ENCODE measurements at places on chromosomes 6 and 20. TPM values are rescaled to one million over a fixed set of nuclear protein-coding genes. Genes with fewer than 3 reads are reported as not detected.

DNA sequence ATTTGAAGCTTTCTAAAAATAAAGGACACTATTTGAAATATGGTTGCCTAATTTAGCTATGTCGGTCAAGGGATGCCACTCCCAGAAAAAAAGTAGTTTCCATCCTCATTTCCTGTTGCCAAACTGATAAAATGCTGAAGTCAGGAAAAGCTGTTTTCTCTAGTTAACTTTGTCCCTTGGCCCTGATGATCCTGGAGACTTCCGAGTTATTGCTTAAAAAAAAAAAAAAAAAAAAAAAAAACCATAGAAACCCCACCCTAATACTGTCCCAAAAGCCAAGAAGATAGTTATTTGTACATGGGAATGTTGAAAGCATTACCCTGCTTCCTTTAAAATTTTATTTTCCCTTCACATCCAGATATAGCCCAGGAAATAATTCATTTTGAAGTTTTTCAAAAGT is 236.7 kb downstream of the SOD2 start:
- DNase-seq: no peak
- no peaks in the 10 kb centered on the region for H3K27me3 ChIP-seq
- H3K4me3 ChIP-seq: no peak overlapping the region
- no peak overlapping the region for H3K27ac ChIP-seq
- no peaks in the 10 kb centered on the region for H3K4me1 ChIP-seq

GRCh38 chr6:22003287-22003686 is 293.5 kb downstream of the PRL start:
- H3K4me3 ChIP-seq: no peak overlapping the region
- H3K27me3 ChIP-seq: no peaks in the 10 kb centered on the region
- no peaks in the 10 kb centered on the region for H3K36me3 ChIP-seq

- no peak overlapping the region for H3K4me3 ChIP-seq
- H3K36me3 ChIP-seq: no peaks in the 10 kb centered on the region
- H3K4me1 ChIP-seq: no peaks in the 10 kb centered on the region
- no peak for DNase-seq
- H3K27me3 ChIP-seq: no peaks in the 10 kb centered on the region
These were observed 44.1 kb upstream of the TXNDC5 start for GRCh38 chr6:7954477-7955200.

DNA sequence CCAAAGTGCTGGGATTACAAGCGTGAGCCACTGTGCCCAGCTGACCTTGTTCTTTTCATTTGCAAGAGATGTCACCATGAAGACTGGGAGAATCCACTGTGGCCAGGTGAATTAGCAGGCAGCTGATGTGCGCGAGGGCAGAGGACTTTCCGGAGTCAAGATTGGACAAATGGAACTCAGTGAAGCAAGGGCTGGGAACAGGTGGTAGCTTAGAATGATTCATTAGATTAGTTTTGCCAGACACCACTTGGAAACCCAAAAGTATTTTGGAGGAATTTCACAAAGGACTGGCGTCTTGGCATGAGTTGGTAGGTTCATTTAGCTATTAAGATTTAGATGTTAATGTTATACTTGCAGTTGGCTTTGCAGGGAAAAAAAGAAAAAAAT is 4.7 kb upstream of the AKAP7 start:
- H3K36me3 ChIP-seq: no peaks in the 10 kb centered on the region
- H3K4me1 ChIP-seq: no peaks in the 10 kb centered on the region
- H3K27ac ChIP-seq: no peak overlapping the region
- no peaks in the 10 kb centered on the region for H3K27me3 ChIP-seq
- no peak for DNase-seq

- H3K27me3 ChIP-seq: no peaks in the 10 kb centered on the region
- no peak for DNase-seq
- no peak overlapping the region for H3K4me3 ChIP-seq
- H3K4me1 ChIP-seq: no peaks in the 10 kb centered on the region
- H3K36me3 ChIP-seq: no peaks in the 10 kb centered on the region
These were observed 9.7 kb upstream of the CCN6 start for GRCh38 chr6:112044196-112044595.

DNA sequence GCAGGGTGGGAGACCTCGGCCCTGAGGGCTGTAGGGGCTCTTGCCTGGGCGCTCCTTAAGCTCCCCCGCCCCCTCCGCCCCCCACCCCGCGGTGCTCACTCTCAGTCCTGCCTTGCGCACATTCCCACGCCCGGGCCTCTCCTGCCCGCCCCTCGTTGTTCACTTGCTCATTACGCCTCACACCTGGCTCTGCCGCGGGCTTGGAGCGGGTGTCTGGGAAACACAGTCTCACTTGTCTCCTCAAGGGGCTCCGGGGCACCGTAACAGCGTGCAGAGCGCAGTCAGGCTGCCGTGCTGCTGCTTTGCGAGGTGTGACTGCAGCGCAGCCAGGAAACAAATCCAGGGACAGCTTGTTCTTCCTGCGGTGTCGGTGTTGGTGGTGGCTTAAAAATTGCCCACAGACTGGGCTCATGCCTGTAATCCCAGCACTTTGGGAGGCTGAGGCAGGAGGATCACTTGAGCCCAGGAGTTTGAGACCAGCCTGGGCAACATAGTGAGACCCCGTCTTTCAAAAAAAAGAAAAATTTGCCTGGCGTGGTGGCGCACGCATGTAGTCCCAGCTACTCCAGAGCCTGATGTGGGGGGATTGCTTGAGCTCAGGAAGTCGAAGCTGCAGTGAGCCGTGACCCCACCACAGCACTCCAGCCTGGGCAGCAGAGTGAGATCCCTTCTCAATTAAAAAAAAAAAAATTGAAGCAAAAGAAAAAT is 4.6 kb downstream of the NPBWR2 start:
- no peak overlapping the region for H3K4me3 ChIP-seq
- no peaks in the 10 kb centered on the region for H3K27me3 ChIP-seq
- no peaks in the 10 kb centered on the region for H3K4me1 ChIP-seq
- no peak overlapping the region for H3K27ac ChIP-seq
- DNase-seq: peak; percentile 35

- no peak overlapping the region for H3K27ac ChIP-seq
- no peaks in the 10 kb centered on the region for H3K36me3 ChIP-seq
- no peak overlapping the region for H3K4me3 ChIP-seq
- H3K4me1 ChIP-seq: no peaks in the 10 kb centered on the region
- no peaks in the 10 kb centered on the region for H3K27me3 ChIP-seq
These were observed 41.9 kb upstream of the SDHAF4 start for GRCh38 chr6:70524721-70525286.

- no peak overlapping the region for H3K27ac ChIP-seq
- no peak overlapping the region for H3K4me3 ChIP-seq
- H3K4me1 ChIP-seq: no peaks in the 10 kb centered on the region
- H3K36me3 ChIP-seq: no peaks in the 10 kb centered on the region
- DNase-seq: no peak
- no peaks in the 10 kb centered on the region for H3K27me3 ChIP-seq
These were observed 12.1 kb upstream of the SERINC3 start for GRCh38 chr20:44533928-44534327.

GRCh38 chr6:66184091-66184490 is 477.1 kb upstream of the EYS start:
- DNase-seq: no peak
- no peak overlapping the region for H3K27ac ChIP-seq
- no peak overlapping the region for H3K4me3 ChIP-seq
- H3K36me3 ChIP-seq: no peaks in the 10 kb centered on the region

- H3K36me3 ChIP-seq: no peaks in the 10 kb centered on the region
- H3K4me1 ChIP-seq: no peaks in the 10 kb centered on the region
- H3K27me3 ChIP-seq: no peaks in the 10 kb centered on the region
- H3K27ac ChIP-seq: no peak overlapping the region
- DNase-seq: no peak
These were observed 794.3 kb downstream of the PHF3 start for GRCh38 chr6:64429926-64430325.

DNA sequence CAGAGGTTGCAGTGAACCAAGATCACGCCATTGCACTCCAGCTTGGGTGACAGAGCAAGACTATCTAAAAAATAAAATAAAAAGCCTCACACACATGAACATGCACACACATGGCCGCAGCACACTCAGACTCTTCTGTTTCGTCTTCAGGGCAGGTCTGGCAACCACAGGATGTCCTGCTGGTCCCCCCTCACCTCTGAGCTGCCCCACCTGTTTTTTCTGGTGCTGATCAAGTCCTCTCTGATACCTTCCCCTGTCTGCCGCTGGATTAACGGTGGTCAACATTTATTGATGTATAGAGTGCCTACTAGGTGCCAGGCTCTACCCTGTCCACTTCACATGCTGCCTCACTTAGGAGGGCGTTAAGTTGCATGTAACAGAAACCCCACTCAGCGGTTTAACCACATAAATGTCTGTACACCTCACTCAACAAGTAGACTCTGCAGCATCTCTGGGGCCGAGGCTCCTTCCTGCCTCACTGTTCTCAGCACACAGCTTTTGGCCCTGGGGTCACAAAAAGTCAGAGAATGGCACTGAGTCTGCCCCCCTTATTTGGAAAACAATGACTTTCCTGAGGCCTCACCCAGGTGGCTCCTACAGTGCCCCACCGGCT is 4.5 kb upstream of the AP5S1 start:
- no peaks in the 10 kb centered on the region for H3K27me3 ChIP-seq
- no peaks in the 10 kb centered on the region for H3K4me1 ChIP-seq
- no peak overlapping the region for H3K4me3 ChIP-seq

DNA sequence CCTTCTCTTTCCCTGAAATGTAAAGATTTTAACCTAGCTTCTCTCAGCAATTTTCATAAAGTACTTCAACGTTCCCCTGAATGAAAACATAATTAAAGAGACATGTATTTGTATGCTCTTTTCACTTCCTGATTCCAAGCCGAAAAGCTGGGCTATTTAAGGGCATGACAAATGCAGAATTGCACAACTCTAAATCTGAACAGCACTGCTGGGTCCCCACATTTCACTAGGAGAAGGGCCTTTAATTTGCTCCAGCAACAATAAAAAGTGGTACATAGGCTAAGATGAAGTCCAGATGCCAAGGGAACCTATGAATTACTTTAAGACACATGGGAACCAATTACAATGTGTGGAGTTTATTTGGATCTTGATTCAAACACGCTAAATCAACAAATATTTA is 42.0 kb downstream of the IRAK1BP1 start:
- no peak overlapping the region for H3K4me3 ChIP-seq
- H3K4me1 ChIP-seq: no peaks in the 10 kb centered on the region
- no peak overlapping the region for H3K27ac ChIP-seq
- no peaks in the 10 kb centered on the region for H3K27me3 ChIP-seq
- DNase-seq: no peak

- H3K36me3 ChIP-seq: no peaks in the 10 kb centered on the region
- H3K4me3 ChIP-seq: no peak overlapping the region
- no peaks in the 10 kb centered on the region for H3K4me1 ChIP-seq
- no peaks in the 10 kb centered on the region for H3K27me3 ChIP-seq
- DNase-seq: no peak
These were observed 133.7 kb downstream of the ERMARD start for GRCh38 chr6:169885131-169885530.

DNA sequence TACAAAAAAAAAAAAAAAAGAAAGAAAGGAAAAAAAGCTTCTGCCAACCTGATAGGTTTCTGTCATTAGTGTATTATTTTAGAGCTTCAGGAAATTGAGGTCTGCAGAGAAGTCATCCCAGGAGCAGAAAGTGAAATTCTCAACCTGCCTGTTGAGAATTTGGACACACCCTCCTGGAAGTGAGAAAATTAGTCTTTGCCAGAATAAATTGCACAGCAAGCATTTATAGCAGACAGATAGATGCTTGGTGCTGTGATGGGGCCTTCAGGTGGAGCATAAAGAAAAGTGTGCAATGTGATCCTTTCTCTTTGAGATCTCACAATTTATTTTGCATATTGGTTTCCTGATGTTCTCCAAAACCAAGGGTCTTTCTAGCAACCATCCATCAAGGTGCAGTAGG is 4.7 kb downstream of the BTN2A2 start:
- no peaks in the 10 kb centered on the region for H3K4me1 ChIP-seq
- H3K27me3 ChIP-seq: no peaks in the 10 kb centered on the region
- no peak overlapping the region for H3K4me3 ChIP-seq
- DNase-seq: no peak
- H3K27ac ChIP-seq: no peak overlapping the region

The RPRD1B gene
- total RNA-seq: 43.5 TPM

The LST1 gene
- total RNA-seq: 21.1 TPM

Data from aorta (tissue), 5 donors.